Common myeloid progenitor, CD34-positive (primary cell): ENCODE measurements at places on chromosomes 11 and 22.

GRCh38 chr22:22959147-22959827 lies 71.7 kb downstream of the IGLL5 start:
- DNase-seq = peak; percentile 90

- DNase-seq = no peak
These were observed 34.9 kb downstream of the SYN3 start for GRCh38 chr22:33023153-33023827.

DNA sequence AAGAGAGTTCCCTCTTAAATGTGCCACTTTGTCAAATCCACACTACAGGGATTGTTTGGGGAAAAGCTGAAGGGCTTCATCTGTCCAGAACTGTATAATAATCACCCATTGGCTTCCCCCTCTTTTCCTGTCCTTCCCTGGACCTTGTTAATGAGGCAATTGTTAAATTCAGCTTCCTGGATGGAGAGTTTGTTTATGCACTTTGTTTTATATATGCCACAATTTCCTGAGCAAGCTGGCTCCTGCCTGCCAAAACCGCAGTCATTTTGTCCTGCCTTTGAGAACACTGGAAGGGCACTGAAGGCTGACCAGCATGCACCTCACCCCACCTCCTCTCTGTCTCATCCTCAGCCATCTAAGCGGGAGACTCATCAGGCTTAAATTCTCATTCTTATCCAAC lies 86.2 kb downstream of the MSANTD4 start:
- DNase-seq = no peak

- DNase-seq = no peak
These were observed 24.1 kb upstream of the WNT11 start for GRCh38 chr11:76230392-76230791.

GRCh38 chr11:123707606-123708205 lies 33.8 kb downstream of the ZNF202 start:
- DNase-seq = peak; percentile 59

GRCh38 chr22:46081831-46082210 lies 68.5 kb upstream of the PPARA start:
- DNase-seq = no peak

DNA sequence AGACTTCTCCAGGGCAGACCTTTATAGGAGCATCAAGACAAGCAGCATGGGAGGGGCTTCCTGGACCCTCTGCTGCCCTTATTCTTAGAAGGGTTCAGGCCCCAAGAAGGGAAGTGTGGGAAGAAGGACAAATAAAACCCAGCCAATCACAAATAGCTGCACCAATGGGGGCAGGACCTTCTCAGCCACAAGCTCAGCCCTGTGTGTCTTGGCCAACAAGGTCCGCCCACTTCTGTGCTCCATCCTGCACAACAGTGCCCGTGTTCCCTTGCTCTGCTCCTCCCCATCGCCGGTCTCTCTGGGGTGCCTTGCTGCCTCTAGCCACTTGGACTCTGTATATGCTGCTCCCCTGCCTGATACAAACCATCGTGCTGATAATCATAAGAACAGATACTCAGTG lies 86.1 kb downstream of the NAT10 start:
- DNase-seq = no peak

- DNase-seq = no peak
These were observed 26.2 kb upstream of the GUCY1A2 start for GRCh38 chr11:107044503-107044902.

GRCh38 chr22:41425660-41426365 lies 20.8 kb downstream of the TOB2 start:
- peak; percentile 26 for DNase-seq

GRCh38 chr11:79822766-79823165 lies 381.9 kb upstream of the TENM4 start:
- DNase-seq = no peak

GRCh38 chr11:119091178-119091577 lies 6.5 kb downstream of the HMBS start:
- DNase-seq = no peak

DNA sequence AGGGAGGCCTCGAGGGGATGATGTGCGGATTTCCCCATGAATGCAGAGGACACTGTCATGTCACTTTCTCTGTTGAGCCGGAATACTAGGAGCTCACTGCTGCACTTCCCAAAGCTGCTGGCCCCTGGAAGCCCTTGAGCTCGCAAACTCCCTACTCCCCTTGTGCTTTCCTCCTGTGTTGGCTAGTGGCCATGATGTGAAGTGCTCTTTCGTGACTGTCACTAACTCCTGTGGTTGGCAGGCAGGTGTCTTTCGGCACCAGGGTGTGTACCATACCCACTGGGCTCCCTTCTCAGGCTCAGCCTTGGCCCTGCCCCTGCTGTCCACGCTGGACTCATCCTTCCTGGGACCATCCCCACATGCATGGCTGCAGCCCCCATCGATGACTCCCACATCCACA lies 86.2 kb downstream of the BTBD10 start:
- no peak for DNase-seq

GRCh38 chr11:115891581-115891980 lies 387.4 kb upstream of the CADM1 start:
- DNase-seq = no peak

DNA sequence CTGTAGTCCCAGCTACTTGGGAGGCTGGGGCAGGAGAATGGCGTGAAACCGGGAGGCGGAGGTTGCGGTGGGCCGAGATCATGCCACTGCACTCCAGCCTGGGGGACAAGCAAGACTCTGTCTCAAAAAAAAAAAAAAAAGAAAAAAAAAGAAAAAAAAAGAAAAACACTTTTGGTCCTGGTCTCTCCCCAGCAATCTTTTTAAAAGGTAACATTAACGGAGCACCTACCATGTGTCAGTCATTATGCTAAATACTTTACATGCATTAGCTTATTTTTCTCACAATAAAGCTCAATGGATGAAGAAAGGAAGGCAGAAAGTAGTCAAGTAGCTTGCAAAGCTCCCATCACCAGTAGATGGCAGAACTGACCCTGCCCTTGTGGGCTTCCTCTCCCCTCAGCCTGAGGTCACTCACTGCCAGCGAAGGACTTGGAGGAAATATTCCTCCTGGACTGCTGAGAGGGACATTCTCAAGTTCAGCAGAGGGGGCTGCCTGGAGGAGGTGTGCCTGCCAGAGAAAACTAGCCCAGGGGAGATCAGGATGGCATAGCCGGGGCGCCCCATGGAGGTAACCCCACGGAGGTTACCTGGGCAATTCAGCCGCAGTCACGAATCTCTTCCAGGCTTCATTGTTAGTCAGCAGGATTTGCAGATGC lies 15.5 kb downstream of the APOL3 start:
- peak; percentile 64 for DNase-seq

DNA sequence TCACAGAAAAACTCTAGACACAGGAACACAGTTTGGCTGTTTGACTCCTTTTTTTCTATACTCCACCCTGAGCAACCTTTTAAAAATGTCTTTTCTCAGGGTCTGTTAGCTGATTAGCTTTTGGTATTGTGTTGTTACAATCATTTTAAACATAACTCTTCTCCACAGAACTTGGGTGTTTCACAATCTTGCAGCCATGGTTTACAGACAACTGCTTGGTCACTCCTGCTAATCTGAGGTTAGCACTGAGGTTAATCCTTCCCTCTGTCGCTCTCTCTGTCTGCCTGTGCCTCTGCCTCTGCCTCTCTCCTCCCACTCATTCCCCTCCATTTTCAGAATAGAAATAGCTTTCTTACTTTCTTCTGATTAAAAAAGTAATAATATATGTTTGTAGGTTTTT lies 62.4 kb upstream of the ZBED5 start:
- peak; percentile 60 for DNase-seq

GRCh38 chr11:63020671-63021291 lies 5.1 kb upstream of the SLC22A8 start:
- no peak for DNase-seq
